Stimulated activated CD8-positive, alpha-beta memory T cell treated with anti-CD3 and anti-CD28 coated beads, Interleukin-4, amount 100 ng/mL, for 24 hours (primary cell): ENCODE measurements at places on chromosomes 16 and 17.

- DNase-seq: no peak
Observed at GRCh38 chr17:19705201-19705600, 11.2 kb downstream of the SLC47A2 start.

DNA sequence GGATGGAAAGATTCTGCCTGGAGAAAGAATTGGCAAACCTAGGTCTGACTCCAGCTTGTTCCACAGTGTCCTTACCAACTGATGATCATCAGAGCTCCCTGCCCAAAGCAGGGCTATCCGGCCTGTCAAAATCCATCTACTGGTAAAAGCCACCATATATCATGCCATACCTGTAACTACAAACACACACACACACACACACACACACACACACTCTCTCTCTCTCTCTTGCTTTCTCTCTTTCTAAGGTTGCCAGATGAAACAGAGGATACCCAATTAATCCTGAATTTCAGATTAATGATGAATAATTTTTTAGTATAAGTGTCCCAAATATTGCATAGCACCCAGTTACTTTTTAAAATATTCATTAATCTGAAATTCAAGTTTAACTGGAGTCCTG is 1.5 kb upstream of the MMP28 start:
- DNase-seq: no peak

DNA sequence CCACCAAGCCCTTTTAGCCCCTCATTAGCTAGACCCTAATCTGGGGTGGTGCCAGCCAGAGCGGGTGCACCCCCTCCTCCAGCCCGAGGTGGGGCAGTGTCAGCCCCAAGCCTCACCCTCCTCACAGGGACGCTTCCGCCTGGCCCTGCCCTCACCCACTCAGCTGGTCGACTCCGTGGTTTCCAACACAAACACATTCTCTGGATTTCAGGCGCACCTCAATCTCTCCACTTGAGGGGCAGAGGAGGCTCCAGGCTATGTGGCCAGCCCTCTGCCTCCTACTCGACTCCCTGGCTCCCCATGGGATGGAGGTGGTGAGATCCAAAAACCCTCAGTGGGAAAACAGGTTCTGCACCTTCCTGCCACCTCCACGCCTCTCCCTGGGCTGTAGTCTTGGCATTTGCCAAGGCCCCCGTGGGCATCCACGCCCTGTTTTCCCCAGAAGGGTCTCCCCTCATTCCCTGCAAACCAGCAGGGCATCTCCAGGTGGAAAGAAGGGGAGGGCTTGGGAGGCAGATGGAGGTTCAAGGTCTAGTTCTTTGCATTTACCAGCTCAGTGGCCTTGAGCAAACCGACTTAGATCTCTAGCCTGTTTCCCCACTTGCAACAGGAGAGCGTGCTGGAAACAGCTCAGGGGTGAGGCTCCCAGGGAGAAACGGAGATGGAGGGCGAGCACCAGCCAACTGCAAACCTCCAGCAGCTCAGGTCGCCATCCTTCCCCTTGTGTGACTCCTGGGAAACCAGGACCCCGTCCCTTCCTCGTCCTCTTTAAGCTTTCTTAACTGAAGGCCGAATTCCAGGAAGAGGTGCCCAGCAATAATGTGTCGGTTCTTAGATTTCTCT is 1.7 kb downstream of the EMP2 start:
- DNase-seq: no peak

DNA sequence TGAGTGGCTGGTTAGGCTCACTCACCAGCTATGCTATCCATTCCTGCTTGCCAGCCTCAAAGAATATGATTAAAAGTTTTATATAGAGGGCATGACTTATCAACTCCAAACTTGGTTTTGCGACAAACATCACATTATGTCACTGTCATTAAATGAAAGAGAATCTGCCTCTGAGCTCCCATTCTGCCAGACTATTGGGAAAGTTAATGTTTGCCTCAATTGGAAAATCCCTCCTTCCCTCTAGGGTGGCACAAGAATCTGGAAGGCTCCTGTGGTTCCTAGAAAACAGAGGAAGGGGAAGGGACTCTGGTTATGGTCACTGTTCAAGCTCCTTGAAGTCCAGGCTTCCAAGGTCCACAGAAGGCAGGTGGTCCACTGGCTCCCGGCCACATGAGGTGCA is 50.5 kb upstream of the TEX2 start:
- DNase-seq: no peak

- DNase-seq: no peak
Observed at GRCh38 chr17:34504814-34505484, 74.4 kb upstream of the TMEM132E start.

- no peak for DNase-seq
Observed at GRCh38 chr17:80118601-80119270, 17.4 kb downstream of the GAA start.
